ENCODE measurements at places on chromosomes 11 and 22.

GRCh38 chr22:30754521-30754920 is 59.8 kb downstream of the OSBP2 start:
- DNase-seq, result no peak

DNA sequence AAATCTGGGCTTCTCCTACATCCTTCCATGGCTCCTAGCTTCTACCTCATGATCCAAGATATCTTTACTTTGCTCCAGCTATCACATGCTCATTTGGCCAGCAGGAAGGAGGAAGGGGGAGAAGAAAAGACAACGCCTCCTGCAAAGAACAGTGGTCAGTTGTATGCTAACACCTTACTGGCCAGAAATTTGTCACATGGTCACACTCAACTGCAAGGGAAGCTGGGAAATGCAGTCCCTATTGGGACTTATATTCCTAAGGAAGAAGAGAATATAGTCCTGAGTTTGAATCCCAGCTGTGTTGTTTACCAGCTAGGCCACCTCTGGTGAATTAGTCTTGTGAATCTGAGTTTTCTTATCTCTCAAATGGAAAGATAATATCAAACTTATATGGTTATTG is 272.0 kb downstream of the BLID start:
- no peak for DNase-seq

DNA sequence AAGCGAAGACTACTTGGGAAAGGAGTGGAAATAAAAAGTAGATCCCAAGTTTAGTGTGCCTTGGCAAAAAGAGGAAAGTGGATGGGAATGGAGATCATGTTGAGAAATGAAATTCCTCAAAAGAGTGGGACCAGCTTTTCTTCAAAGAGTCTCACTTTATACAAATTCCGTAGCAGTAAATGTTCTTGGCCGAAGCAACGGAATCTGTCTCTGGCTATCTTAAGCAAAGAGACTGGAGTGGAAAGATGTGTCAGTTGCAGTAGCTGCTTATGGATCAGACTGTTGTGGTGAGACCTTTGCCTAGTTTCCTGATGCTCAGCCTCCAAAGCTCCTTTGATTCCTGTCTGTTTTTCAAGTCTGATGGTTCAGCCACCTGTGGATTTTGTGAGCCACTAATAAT is 73.6 kb downstream of the CSTPP1 start:
- DNase-seq, result no peak

- DNase-seq, result no peak
These were observed 122.8 kb downstream of the HIPK3 start for GRCh38 chr11:33379947-33380346.

DNA sequence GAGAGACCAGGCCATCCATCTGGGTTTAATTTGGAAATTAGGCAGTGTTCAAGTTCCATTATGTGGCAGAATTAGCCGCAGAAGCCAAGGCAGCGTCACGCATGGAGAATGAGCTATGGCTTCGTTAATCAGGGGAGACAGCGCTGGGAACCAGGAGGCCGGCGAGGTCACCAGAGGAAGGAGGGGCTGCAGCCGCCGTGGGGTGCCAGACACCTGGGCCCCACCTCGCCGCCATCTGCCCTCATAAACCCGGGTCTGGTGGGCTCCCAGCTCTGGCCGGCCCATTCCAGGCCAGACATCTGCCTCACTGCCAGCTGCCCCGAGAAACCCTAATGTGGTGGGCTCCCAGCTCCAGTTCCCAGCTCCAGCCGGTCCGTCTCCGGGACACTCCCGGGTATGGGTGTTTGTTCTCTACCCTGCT is 676.9 kb downstream of the BRD1 start:
- no peak for DNase-seq

DNA sequence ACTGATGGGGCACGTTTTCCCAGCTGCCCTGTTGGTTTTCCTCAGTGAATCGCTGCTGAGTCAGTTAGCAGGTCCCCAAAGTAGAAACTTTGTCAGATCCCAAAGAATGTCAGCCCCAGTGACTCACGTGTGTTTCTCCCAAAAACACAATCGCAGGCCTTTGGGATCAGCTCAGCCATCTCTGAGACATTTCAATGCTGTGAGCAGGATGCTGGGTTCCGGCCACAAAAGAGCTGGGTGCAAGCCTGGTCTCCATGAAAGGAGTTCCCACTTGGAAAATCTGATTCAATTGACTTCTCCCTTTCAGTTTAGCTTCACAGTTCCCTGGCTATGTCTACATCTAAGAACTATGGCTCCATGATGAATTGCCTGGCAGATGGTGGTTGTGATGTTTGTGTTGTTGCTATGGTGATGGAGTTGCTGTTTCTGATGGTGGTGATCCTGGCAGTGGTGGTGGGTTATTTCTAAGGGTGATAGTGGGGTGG is 28.0 kb downstream of the MYEOV start:
- DNase-seq, result no peak

DNA sequence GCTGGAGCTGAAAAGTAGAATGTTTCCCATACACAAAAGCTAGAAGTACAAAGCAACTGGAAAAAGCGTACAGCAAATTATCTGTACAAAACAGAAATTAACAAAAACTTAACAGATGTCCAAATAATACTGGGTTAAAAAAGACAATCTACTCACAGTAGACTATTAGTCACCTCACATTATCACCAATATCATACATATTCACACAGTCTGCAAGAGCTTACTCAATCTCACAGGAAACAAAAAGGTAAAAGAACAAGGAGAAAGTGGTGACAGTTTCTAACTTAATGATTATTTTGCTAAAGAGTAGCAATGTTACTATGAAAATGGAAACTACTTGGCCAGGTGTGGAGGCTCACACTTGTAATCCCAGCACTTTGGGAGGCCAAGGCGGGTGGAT is 11.9 kb downstream of the CELF1 start:
- no peak for DNase-seq

GRCh38 chr11:2998073-2998850 is 6.1 kb upstream of the NAP1L4 start:
- DNase-seq, result no peak

DNA sequence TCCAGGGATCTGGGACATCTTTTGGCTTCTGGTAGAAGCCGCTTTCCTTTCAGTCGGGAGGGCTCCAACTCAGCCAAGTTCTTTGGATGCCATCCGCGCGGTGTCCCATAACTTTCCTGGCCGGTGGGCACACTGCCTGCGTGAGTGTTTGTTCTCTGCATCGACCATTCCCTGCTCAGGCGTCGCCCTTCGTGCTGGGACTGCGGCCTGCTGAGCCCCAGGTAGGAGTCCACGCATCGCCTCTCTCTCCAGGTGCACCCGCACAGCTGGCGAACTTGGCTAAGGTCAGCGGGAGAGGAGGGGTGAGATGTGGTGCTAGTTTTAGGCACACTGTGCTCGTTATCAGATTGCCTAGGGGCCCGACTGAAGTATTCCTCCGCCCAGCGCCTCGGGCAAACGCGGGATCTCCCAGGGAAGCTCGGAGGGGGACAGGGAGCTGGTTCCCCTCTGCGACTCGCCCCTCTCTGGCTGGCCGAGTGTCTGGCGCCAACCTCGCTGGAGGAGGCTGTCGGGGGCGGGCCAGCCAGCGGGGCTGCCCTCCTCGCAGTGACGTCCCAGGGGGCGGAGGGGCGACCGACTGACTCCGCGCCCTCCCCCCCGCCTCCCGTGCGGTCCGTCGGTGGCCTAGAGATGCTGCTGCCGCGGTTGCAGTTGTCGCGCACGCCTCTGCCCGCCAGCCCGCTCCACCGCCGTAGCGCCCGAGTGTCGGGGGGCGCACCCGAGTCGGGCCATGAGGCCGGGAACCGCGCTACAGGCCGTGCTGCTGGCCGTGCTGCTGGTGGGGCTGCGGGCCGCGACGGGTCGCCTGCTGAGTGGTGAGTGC is at the start of gene LAYN:
Gene LAYN (plus strand): TSS at position 607 of the 823 bp plus-strand sequence. CDS start 124 bp downstream, at position 731.
- peak; percentile 34 for DNase-seq

GRCh38 chr11:23021287-23021863 is 161.1 kb upstream of the CCDC179 start:
- no peak for DNase-seq

DNA sequence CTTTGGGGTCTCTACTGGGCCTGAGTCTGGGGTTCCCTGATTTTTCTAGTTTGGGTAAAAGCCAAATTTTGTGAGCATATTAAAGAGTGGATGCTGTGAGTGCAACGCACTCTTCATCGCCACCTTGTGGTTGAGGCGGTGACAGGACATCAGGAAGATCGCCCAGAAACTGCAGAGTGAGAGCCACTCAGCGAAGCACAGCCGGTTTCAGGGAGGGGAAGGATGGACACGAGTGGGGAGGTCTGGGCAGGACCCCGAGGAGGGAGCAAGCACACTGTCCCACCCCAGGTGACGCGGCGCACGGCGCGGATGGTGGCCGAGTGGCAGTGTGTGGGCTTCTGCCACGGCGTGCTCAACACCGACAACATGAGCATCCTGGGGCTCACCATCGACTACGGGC is 9.1 kb downstream of the SELENOO start:
- peak; percentile 36 for DNase-seq

Data from hypothalamus (tissue), 51 donors.